Fibroblast of the aortic adventitia (primary cell): ENCODE measurements at places on chromosomes 1 and 21. TPM values are rescaled to one million over a fixed set of nuclear protein-coding genes. Genes with fewer than 3 reads are reported as not detected.
A peak's percentile ranks its signal among the peaks of the same experiment; 100 is the strongest.

Gene CYP2J2
- total RNA-seq: 0.09 TPM in 1 of 2 replicates, not detected in the other

GRCh38 chr1:17665950-17666720 lies 89.0 kb upstream of the ACTL8 start:
- no peak for DNase-seq

Gene RBBP4
- total RNA-seq: 67.7 and 109 TPM in 2 replicates

DNA sequence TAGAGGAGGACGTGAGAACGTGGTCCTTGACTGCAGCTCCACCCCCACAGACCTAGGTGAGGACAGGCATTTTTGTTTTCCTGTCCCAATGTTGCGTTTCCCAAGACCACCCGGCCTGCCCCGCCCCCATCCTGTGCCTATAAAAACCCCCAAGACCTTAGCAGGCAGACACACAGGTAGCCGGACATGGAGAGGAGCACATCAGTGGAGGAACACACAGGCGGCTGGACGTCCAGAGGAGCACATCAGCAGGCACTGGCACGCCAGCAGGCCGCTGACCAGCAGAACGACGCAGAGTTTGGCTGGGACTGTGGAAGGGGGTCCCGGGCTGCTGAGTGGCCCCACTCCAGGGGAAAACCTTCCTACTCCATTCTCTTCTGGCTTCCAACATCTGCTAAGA lies 12.7 kb upstream of the HMGCL start:
- no peak for DNase-seq

GRCh38 chr1:164423136-164423535 lies 135.8 kb upstream of the PBX1 start:
- no peak for DNase-seq

DNA sequence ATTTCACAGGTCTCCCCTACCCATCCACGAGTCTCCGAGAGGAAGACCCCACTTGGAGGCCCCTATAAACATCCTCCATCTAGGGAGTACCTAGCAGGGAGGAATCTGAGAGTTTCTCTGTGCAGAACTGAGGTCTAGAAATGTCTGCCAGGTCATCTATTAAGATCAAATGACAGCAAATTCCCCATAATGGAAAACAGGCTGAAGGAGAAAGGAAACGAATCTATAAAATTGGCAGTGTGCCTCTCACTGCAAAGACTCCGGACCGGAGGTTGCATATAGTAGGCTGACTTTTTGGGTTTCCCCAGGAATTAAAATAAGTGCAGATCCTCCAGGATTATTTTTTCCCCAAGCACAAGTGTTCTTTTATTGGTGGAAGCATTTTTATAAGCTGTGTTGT lies 57.7 kb downstream of the NMNAT2 start:
- no peak for DNase-seq

- peak; percentile 35 for DNase-seq
Observed at GRCh38 chr1:111920221-111921024, 69.0 kb downstream of the KCND3 start.

Gene C1QA
- not detected in 2 replicates for total RNA-seq

GRCh38 chr1:183372586-183373230 lies 45.5 kb downstream of the NMNAT2 start:
- no peak for DNase-seq

- no peak for DNase-seq
Observed at GRCh38 chr1:1189111-1189510, 15.4 kb downstream of the TTLL10 start.

- peak; percentile 49 for DNase-seq
Observed at GRCh38 chr1:67052741-67053534, 1.0 kb downstream of the SLC35D1 start.

Gene SYT14
- 0.08 and 35.0 TPM in 2 replicates for total RNA-seq

Gene ERG
- total RNA-seq: 6.9 and 9.9 TPM in 2 replicates

DNA sequence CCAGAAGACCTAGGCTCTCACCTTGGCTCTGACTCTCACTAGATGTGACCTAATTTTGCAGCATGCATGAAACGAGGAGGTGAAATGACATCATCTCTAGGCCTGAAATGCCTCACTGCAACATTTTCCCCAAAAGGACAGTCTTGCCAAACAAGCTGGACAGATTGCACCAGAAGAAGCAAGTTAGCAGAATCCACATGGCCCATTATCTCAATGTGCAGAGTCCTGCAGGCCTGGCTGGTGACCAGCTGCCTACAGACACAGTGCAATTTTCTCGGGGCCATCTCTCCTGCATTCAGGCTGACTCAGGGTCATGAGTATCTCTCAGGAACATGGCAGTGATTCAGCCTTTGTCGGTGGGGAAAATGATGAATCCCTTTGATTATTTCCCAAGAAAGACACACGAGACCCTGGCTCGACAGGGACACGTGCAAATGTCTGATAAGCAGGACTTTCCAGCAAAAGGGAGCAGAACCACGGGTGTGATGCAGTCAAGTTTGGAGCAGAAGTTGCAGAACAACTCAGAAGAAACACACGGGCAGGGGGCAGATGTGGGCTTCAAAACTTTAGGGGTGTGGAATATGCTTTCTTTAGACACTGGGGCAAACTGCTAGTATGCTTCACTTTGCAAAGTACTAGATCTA lies 38.7 kb downstream of the TRIM67 start:
- DNase-seq: peak; percentile 39

Gene KCNK2
- 33.0 and 64.3 TPM in 2 replicates for total RNA-seq

DNA sequence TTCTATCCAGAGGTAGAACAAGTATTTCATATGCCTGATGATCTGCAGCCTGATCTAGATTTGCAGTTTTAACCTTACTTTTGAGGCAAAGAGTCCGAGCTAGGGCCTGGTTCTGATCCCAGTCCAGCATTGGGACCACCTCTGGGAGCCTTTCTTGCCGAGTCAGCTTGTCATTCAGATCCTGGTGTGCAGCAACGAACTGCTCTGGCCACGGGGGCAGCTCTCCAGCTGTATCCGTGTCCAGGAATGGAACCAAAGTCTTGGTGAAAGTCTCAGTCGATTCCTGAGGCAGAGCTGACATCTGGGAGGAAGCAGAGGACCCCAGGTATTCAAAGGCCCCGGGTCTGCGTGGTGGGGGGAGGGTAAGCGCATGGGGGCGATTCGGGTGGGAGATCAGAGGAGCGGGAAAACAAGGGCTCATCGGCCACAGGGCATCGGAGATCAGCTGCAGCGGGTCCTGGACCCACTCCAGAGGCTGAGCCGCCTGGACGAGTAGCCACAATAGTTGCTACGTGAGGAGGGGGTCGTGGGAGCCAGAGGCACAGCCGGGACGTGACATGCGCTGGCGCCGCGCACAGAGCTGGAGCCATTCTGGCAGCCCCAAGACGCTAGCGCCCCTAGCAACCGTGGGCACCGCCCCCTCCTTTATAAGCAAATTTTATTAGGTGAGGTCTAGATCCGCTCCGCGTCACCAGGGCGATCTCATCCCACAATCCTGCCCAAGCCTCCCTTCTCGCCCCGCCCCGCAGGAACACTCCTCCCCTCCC lies 32.4 kb upstream of the BSDC1 start:
- no peak for DNase-seq
